ENCODE measurements at places on chromosomes 13 and 19.

DNA sequence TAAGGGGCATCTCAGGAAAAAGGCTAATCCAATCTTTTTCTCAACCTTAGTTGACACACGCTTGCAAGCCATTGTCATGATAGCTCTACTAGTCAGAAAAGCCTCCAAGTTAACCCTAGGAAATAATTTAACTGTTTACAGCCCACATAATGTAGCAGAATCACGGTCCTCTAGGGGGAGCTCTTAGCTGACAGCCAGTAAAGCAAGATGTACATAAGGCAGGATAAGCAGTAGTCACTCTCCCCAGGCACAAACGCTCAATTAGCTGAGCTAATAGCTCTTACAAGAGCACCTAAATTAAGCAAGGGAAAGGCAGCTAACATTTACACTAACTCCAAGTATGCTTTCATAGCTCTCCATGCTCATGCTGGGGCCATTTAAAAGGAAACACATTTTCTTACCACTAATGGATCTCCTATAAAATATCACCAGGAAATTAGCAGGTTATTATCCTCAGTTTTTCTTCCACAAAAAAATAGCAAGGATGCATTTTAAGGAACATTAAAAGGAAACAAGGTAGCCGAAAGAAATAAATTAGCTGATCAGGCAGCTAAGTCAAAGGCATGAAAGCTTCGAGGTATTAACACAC, 33.7 kb upstream of the ZSCAN5A start:
- no peak for DNase-seq

DNA sequence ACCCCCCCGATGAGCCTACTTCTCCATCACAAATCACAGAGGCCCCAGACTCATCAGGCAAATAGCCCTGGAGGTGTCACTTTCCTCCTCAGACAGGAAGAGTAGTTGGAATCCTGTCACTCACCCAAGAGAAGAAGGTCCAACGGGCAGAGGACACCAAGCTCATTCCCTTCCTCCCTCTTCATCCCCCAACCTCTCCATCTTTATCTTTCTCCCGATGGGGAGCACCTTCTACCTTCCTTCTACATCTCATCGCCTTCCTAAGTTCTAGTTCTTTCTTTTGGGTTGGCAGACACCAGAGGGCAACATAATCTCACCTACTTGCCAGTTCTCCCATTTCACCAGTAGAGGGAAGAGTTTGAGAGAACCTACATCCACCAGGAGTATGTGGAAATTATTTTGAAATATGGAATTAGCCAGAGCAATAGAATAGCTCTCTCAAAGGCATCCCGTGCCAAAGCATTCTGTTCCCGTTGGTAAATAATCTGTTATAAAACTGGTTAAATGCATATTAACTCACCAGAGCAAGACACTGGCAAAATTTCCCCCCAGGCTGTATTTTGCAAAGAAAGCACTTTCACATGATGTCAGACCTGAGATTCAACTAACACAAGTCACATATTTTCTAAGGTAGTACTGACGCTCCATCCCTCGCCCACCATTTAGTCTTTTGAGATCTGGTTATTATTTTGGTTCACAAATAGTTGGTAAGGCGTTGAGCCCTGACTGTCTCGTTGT, 55.0 kb downstream of the ZIC5 start:
- no peak for DNase-seq

- DNase-seq: no peak
Measured at GRCh38 chr13:67343777-67344176, 113.6 kb upstream of the PCDH9 start.

DNA sequence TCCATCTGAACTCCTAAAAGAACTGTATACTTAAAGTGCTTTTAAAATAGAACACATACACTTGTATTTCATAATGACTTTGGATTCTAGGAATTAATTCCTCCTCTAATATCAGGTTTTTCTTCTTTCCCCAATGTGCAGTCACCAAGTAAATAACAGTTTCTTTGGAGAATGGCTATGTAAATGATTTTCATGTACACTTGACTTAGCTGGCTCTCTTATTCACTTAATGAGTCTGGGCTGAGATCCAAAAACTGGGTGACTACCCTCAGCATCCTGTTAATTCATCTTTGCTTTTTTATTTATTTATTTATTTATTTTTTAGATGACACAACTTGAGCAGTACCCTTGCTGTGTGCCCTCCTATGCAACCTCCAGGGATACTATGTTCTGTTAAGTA, 1003.7 kb downstream of the SLITRK1 start:
- DNase-seq: no peak

- peak; percentile 73 for DNase-seq
Measured at GRCh38 chr19:13839130-13839937, 37.6 kb upstream of the NANOS3 start.

DNA sequence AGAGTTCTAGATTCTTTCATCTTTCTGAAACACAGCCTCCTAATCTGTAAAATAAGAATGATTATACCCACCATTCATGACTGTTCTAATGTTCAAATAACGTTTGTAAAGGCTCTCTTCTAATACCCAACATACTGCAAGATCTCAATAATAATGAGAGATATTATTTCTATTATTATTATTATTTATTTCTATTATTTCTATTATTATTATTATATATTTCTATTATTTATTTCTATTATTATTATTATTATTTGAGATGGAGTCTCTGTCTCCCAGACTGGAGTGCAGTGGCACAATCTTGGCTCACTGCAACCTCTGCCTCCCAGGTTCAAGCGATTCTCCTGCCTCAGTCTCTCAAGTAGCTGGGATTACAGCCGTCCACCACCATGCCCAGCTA, 395.5 kb downstream of the EFNB2 start:
- DNase-seq: no peak

DNA sequence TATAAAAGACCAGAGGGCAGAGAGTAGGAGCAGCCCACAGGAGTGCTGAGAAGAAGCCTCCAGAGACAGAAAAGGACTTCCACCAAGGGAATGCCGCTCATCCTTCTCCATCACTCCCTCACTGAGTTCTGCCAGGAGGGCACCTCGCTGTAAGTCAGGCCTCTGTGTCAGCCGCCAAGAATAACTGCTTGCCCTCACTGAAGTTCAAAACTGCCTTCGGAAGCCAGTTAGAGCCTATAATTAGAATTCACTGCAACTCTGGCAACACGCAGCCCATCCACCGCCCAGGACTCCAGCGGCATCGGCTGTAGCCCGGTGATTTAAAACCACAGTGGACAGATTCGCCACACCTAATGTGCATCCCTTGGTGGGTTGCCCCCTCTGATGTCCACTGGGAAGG, 281.8 kb upstream of the ZNF507 start:
- no peak for DNase-seq

- no peak for DNase-seq
Measured at GRCh38 chr19:18070181-18070580, 16.6 kb downstream of the IL12RB1 start.

- no peak for DNase-seq
Measured at GRCh38 chr19:51573331-51573730, 2.2 kb downstream of the ZNF175 start.

DNA sequence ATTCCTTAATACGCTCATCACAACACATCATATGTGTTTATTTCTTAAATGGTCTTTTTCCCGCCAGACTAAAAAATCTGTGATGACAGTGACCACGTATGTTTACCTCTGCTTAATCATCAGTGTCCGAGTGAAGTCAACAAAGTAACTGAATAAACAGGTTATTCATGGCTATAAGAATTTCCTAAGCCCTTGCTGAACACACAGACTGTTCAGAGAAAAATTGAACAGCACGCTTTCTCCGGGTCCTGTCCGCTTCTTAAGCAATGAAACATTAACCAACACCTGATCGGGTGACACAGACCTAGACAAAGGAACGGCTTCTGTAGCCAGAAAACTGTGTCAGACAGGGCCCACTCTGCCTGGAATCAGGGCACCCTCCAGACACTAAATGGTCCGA, 14.3 kb downstream of the SAFB2 start:
- no peak for DNase-seq

DNA sequence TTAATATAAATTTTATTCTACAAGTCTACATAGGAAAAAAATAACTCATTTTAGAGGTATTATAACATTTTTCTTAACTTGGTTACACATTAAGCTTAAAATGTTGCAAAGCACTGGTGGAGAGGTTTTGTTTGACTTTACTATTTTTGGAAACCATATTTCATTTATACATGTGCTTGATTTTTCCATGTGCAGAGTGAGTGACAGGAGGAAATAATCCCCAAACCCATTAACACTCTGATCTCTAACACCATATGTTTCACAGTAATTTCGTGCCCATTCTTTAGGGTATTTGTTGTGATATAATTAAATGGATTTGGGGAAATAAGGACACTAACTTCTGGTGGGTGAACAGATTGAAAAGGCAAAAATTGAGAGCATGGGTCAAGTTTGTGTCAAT, 2124.4 kb upstream of the PCDH20 start:
- DNase-seq: no peak

DNA sequence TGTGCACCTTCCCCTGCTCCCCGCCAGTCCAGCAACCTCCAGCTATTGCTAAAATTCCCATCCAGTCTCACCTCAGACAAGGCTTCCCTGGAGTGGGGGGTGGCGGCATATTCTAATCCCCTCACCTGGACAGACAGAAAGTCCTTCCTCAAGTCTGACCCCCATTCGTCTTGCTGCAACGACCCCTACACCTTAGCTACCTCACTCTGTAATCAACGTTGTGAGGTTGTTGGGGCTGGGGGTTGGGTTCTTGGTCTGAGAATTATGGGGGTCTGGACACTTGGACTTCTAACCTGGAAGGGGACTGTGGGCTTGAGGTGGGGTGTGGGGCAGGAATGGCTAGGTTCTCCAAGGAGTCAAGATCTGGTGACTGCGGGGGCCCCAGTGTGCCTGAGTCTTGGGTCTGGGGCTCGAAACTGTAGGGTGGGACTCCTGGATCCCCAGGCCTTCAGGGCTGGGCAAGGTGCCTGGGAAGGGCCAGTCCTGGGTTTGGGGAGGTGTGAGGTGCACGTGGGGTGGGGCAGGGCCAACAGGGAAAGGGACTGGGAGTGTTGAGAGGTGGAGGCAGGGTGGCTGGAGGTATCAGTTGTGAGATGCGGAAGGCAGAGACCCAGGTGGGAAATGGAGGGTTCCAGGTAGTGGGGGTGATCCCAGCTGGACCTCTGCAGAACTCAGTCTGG, 1.3 kb downstream of the FOXA3 start:
- DNase-seq: no peak

- no peak for DNase-seq
Measured at GRCh38 chr13:40644838-40645604, 21.4 kb downstream of the FOXO1 start.

DNA sequence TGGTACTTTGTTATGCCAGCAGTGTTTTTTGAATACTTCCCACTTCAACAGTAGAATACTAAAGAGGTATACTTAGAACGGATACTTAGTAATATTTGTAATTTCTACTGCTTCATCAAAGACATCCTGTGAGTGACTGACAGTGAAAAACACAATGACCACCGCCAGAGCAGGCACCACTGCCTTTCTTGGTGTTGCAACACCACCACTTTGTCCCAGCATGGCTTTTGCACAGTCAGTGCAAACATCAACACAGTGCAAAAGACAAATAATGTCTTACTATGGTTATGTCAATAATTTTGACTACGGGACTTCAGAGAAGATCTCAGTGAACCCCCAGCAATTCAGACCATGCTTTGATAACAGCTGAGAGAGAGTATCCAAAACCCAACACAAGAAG, 220.5 kb downstream of the RBM26 start:
- no peak for DNase-seq

DNA sequence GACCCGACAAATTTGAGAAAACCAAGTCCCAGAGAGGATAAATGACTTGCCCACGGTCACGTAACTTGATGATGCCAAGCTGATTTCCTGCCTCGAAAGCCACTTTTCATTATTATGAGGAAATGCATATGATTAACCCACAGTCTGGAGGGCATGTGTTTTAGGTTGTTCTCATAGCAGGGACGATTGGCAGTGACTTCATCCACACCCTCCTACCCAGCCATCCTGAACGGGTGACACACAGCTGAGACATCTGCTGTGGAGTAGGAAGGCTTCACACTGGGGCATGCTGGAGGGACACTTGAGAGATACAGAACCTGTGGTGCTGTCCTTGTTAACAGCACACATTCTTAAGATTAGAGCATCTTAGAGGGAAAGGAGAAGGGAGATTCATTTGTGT, 65.4 kb upstream of the WDFY2 start:
- DNase-seq: peak; percentile 14

GRCh38 chr19:3730457-3730958, 22.3 kb downstream of the TJP3 start:
- DNase-seq: no peak

DNA sequence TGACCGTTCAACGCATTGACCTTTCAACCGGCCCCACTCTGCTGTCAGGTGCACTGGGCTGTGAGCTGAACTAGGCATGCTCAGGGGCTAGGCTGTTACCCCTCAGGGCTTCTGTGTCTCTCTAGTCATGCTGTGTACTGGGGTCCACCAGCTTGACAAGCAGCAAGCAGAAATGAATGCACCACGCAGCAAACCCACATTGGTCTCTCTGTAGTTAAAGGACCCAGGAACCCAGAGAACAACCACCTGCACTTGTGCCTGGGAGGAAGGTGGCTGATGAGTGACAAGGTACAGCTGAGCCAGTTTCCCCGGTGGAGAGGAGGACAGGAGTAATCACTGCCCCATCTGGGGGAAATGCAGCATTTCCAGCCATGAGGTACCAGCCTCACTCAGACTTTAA, 159.9 kb downstream of the USP12 start:
- no peak for DNase-seq

GRCh38 chr19:44689290-44690130, 9.4 kb upstream of the CEACAM16 start:
- peak; percentile 56 for DNase-seq

- peak; percentile 26 for DNase-seq
Measured at GRCh38 chr13:27619728-27620376, 477 bp downstream of the LNX2 start.

GRCh38 chr13:60152904-60153303, 10.8 kb downstream of the DIAPH3 start:
- DNase-seq: no peak

GRCh38 chr13:46605076-46605824, 52.3 kb downstream of the LRCH1 start:
- DNase-seq: no peak

GRCh38 chr13:44292545-44292944, 81.1 kb upstream of the SERP2 start:
- no peak for DNase-seq

GRCh38 chr19:3902317-3902973, 22.0 kb downstream of the ATCAY start:
- no peak for DNase-seq

DNA sequence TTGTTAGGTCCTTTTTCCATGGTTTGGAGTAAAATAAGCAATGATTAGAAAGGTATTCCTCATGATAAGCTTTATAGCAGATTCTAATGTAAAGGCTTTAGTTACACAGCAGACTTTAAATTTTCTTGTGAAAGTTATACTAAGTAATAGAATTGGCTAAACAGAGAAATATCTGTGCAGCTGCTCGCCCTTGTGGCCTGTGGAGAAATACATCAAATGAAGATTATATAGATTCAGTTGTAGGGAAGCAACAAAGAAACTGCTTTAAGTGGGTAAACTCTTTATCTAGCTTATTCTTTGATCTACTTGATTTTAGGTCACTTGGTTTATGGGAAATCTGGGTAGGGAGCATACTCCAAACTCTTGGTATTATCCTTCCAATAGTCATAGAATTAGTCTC, 1269.7 kb upstream of the SPRY2 start:
- DNase-seq: no peak
